Stimulated activated CD4-positive, alpha-beta T cell treated with anti-CD3 and anti-CD28 coated beads, Interleukin-2, amount 100 ng/mL, for 48 hours (primary cell): ENCODE measurements at places on chromosomes 5 and 9.

- no peak for DNase-seq
These were observed 125.1 kb downstream of the PDE4D start for GRCh38 chr5:59768152-59769040.

GRCh38 chr9:115469841-115470240 lies 351.9 kb upstream of the TNC start:
- DNase-seq: no peak

GRCh38 chr5:127596501-127596900 lies 52.4 kb upstream of the CTXN3 start:
- DNase-seq: no peak

DNA sequence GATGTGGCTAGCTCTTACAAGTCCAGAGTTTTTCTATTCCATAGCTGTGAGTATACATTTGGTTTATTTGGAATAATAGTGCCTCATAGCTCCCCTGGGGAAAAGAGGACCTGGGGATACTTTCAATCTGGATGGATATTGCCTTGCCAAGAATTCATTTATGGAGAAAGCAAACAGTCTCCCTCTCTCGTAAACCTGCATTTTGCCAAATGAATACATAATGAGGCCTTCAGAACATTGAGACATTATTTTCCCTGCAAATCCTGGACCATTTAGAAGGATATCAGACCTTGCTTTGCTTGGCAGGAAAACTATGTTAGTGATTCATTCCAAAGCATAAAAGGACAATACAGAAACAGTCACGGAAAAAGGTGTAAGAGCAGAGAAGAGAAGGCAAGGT lies 569.6 kb upstream of the BRINP1 start:
- DNase-seq: no peak

GRCh38 chr5:138651767-138652117 lies 76.5 kb upstream of the HSPA9 start:
- DNase-seq: no peak

GRCh38 chr5:63211448-63212132 lies 633.0 kb downstream of the LRRC70 start:
- DNase-seq: no peak

- DNase-seq: no peak
These were observed 167.4 kb upstream of the ITGA1 start for GRCh38 chr5:52620315-52620714.

DNA sequence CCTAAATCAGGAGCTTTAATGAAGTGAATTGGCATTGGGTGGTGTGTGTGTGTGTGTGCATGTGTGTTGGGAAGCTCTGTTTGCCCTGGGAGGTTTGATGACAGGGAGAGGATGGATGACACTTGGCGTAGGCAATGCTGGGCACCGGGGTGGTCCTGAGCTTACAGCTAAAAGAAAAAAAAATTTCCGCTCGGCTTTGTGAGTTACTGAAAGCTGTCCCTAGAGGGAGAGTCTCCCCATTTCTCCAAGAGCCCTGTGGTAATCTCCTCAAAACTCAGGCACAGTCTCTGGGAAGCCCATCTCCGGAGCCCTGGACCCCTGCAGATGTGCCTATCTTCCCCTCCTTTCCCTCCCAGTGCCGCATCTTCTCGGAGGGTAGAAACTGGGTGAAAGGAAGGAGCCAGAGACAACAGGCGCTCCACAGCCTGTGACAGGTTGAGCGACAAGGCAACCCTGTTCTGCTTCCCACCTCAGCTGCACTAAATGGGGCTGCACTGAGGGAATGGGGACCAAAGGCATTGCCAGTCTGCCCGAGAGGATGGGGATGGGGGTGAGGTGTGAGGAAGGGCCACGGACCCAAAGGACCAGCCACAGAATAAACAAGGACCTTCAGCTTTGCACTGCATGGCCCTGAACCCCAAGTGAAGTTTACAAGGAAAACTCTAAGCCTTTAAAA lies 35.8 kb upstream of the TIFAB start:
- no peak for DNase-seq
